Fibroblast of the conjunctiva (primary cell): ENCODE measurements at places on chromosomes 2 and 18.

GRCh38 chr2:119488245-119489214, 35.8 kb downstream of the SCTR start:
- no peak for DNase-seq

DNA sequence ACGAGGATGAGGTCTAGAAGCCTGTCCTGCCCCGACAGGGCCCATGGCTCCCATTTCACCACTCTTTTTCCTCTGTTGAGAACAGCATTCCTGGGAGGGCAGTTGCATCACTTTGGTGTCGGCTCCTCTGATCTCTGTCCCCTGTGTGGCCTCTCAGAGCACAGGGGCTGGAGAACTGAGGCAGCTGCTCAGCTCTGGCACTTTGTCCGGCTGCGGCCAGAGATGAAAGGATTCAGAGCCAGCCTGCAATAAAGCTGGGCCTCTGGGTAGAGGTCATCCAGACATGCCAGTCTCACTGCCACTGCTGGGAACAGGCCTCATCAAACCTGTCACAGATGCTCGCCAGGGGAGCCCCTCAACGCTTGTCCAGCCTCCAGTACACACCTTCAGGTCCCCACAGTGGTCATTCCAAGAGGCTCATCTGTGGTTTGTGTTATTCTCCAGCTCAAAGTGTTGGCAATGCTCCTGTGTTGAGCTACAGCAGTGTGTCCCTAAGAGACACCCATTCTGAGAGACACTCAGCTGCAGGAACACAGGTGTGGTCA, 13.1 kb upstream of the ROCK2 start:
- DNase-seq: no peak

- DNase-seq: no peak
Observed at GRCh38 chr2:48530033-48530811, at the start of gene STON1. Gene STON1, plus strand, starts transcription at chr2:48530154. Its CDS starts 50,480 bp downstream, at chr2:48580634.

- no peak for DNase-seq
Observed at GRCh38 chr18:69518989-69519388, 118.3 kb downstream of the DOK6 start.

GRCh38 chr18:9323750-9324445, 10.7 kb upstream of the TWSG1 start:
- DNase-seq: no peak

- DNase-seq: no peak
Observed at GRCh38 chr2:176944998-176945397, 267.6 kb upstream of the HNRNPA3 start.

- no peak for DNase-seq
Observed at GRCh38 chr18:37565977-37566478, 430 bp upstream of the CELF4 start.

DNA sequence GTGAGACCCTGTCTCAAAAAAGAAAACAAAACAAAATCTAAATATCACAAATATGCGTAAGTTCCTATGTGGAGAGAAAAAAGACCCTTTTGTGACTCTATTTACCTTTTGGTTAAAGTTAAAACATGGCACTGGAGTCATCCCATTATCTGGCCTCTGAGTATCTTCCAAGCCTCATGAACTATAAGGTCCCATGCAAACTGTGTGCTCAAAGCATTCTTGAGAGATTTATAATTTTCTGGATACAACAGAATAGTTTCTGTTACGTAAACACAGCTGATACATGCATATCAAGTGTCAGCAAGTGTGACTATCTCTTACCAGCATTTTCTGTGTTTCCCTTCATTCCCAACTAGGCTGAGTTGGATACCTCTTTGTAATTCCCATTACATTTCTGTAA, 8.8 kb upstream of the NOSTRIN start:
- no peak for DNase-seq

DNA sequence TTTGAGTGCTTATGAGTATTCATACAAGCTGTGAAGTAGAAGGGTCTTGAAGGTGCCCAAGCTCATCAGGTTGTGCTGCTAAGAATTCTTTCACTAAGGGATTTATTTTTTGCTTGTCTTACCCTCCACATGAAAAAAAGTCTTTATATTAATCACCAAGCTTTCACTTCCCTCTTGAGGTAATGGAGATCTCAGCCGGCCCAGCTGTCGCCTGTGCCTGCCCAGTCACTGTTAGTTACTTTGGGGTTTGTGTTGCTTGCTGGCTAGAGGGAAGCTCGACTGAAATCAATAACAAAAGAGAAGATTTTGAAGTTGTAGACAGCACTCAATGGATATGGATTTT, 21.9 kb downstream of the MC2R start:
- no peak for DNase-seq

GRCh38 chr2:215743066-215743465, 270.3 kb downstream of the MREG start:
- no peak for DNase-seq

- no peak for DNase-seq
Observed at GRCh38 chr2:169018390-169018789, 12.7 kb downstream of the ABCB11 start.

DNA sequence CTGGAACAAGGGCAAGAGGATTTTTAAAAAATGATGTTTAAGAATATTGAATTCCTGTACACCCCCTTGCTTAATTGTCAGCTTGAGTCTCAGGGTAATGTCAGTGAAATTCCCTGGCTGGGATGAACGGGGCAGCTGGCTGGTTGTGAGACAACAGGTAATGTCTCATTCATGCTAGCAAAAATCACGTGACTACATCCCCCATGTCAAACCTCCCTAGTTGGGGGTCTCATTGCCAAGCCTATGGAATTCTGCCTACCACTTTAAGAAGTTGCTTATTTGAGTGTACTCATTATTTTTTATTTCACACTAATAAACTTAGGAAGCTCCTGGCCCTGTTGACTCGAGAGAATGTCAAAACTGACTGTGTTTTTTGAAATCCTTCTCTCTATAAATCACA, 218.3 kb downstream of the ICOS start:
- DNase-seq: no peak
